ENCODE measurements at places on chromosomes 13 and 19.
A peak's percentile ranks its signal among the peaks of the same experiment; 100 is the strongest.

- DNase-seq = peak; percentile 14
These were observed 54.0 kb upstream of the GPR183 start for GRCh38 chr13:99361197-99361596.

DNA sequence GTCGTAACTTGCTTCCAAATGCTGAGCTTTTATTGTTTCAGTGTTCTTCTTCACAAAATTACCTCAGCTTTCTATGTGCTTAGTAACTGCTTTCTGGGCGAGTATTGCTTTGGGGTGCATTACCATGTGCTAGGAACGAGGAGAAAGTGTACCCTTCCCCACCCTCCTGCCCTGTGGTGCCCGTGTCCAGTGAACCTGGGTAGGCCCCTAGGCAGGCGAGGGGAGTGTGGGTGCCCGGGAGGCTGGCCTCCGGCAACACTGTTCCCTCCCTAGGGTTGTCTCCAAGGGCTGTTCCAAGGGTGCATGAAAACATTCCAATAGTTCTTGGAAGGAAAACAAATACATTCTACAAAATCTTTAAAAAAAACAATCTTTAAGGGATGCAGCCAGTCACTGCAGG lies 216.5 kb upstream of the SOX1 start:
- DNase-seq = no peak

DNA sequence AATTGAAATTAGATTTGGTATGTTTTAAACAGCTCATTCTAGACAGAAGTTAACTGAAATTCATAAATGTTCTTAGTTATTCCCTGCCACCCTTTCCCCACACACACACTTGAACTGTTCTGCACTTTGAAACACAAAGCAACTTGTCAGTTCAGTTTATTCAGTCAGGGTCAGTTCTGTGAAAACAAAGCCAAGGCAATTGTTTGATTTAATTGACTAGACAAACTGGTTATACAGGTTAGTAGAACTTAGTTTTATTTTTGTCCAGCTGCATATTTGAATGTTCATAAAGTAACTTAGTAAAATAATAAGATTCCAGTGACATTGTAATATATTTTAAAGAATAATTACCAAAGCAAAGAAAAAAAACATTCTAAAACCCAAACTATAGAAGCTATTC lies 98.3 kb upstream of the KLF5 start:
- no peak for DNase-seq

- DNase-seq = no peak
These were observed 122.3 kb downstream of the ATP8A2 start for GRCh38 chr13:25493931-25494640.

DNA sequence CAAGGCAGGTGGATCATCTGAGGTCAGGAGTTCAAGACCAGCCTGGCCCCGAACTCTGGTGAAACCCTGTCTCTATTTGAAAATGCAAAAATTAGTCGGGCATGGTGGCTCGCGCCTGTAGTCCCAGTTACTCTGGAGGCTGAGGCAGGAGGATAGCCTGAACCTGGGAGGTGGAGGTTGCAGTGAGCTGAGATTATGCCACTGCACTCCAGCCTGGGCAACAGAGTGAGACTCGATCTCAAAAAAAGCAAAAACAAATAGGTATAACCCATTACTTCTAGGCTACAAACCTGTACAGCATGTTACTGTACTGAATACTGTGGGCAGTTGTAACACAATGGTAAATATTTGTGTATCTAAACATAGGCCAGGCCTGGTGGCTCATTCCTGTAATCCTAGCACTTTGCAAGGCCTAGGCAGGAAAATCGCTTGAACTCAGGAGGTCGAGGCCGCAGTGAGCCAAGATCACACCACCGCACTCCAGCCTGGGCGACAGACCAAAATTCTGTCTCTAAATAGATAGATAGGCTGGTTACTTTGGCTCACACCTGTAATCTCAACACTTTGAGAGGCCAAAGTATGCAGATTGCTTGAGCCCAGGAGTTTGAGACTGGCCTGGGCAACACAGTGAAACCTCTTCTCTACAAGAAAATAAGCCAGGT lies 63.5 kb downstream of the MYO9B start:
- no peak for DNase-seq

All from activated CD4-positive, alpha-beta T cell treated with anti-CD3 and anti-CD28 coated beads, Interleukin-2, amount 10 ng/mL, durations not matched to agents 7 days and 5 days (primary cell).